Aortic smooth muscle cell (primary cell): ENCODE measurements at places on chromosomes 3 and 15. TPM values are rescaled to one million over a fixed set of nuclear protein-coding genes. Genes with fewer than 3 reads are reported as not detected.

LRRC3B gene
- total RNA-seq = not detected in 2 replicates

GABRB3 gene
- total RNA-seq = 0.81 and 1.1 TPM in 2 replicates

LYZL4 gene
- total RNA-seq = not detected in 2 replicates

DNAH1 gene
- 3.3 and 3.9 TPM in 2 replicates for total RNA-seq

GUCA1C gene
- not detected in 2 replicates for total RNA-seq

SLC6A1 gene
- total RNA-seq = under 0.01 TPM in 1 of 2 replicates, not detected in the other

RETNLB gene
- not detected in 2 replicates for total RNA-seq

SI gene
- not detected in 2 replicates for total RNA-seq

CLDN1 gene
- total RNA-seq = not detected in 2 replicates

SLC7A14 gene
- under 0.01 and 0.19 TPM in 2 replicates for total RNA-seq

TWF2 gene
- total RNA-seq = 73.0 and 78.6 TPM in 2 replicates

TNFAIP8L3 gene
- 4.1 and 7.5 TPM in 2 replicates for total RNA-seq

HHATL gene
- not detected in 2 replicates for total RNA-seq

SLTM gene
- total RNA-seq = 71.5 and 79.7 TPM in 2 replicates

FETUB gene
- not detected in 2 replicates for total RNA-seq

HYKK gene
- 2.2 TPM in 2 replicates for total RNA-seq
